Tongue (tissue), 3 donors: ENCODE measurements at places on chromosomes 1 and 21.

DNA sequence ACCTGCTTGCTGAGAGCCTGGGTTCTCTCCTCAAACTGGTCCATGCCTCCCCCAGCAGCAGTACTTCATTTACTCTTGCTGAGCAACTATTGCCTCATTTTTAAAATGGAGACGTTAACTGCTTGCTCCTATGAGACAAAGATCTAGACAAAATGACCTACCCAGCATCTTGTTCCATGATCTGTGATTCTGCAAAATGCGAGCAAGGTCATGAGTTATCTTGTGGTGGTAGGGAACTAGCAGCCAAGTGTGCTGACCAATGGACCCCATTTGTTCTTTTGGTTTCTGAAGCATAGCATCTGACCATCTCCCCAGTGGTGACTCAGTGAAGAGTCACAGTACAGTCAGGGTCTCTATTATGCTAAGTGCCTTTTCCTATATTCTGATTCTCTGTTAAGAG is 40.4 kb downstream of the TBX15 start:
- no peak for DNase-seq

DNA sequence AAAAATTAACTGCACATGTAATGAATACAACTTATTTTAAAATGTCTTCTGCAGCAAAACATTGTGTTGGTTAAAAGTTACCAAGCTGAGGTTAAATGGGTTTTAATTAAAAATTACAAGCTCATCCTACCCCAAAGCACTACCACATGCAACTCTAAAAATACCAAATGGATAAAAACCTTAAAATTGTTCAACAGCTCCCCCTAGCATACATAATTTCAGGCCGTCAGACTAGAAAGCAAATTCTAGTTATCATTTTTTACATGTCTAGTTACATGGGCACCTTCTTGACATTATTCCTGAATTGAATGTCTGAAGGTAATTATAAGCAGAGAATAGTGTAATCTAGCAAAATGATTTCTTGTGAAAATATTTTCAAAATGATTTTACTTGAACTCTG is 176.5 kb downstream of the C1orf21 start:
- peak; percentile 71 for DNase-seq

GRCh38 chr1:19557609-19558051 is 72.3 kb upstream of the CAPZB start:
- no peak for DNase-seq

DNA sequence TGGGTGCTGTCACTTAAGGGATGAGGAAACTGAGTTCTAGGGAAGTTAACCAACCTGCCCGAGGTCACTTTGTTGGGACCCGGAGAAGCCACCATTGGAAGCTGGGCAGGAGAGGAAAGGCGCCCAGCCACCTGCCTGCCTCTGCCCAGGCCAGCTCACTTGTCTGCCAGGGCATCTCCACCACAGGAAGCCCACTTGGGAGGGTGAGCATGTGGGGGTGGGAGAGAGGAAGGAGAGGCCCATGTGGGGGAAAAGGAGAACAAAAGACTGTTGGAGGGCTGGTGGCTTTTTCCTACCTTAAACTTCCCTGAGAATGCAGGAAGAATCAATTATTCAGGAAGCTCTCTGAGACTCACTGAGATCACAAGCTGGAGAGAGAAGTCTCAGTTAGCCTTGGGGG is 43.8 kb upstream of the SELENON start:
- DNase-seq, result no peak

GRCh38 chr1:173043253-173043652 is 7.5 kb downstream of the TNFSF18 start:
- DNase-seq, result no peak

DNA sequence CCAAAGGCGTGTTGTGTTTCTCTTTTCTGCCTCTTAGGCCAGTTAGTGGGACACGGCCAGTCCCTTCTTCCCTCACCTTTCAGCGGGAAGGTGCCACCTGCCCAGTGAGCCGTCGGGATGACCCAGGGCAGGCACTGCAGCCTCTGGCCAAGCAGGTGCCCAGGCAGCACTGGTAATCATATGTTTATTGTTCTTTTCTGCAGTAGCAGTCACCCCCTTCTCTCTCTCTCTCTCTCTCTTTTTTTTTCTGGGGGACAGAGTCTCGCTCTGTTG is 38.2 kb downstream of the CRYAA start:
- DNase-seq, result no peak

DNA sequence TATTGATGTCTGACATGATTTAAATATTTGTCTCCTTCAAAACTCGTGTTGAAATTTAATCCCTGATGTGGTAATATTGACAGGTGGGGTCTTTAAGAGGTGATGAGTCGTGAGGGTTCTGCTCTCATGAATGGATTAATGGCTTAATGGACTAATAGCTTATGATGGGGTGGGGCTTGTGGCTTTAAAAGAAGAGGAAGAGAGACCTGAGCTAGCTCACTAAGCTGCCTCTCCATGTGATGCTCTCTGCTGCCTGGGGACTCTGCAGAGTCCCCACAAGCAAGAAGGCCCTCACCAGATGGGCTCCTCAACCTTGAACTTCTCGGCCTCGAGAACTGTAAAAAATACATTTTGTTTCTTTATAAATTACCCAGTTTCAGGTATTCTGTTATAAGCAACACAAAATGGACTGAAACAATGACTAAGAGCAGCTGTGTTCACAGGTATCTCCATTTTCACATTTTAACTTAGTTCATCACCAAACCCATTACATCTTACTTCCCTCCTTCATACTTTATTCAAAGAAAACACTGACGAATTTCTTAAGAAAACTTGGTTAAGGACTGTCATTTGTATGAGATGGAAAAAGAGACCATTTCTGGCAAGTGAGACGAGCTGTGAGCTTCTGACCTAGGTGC is 12.1 kb upstream of the AIM2 start:
- no peak for DNase-seq

DNA sequence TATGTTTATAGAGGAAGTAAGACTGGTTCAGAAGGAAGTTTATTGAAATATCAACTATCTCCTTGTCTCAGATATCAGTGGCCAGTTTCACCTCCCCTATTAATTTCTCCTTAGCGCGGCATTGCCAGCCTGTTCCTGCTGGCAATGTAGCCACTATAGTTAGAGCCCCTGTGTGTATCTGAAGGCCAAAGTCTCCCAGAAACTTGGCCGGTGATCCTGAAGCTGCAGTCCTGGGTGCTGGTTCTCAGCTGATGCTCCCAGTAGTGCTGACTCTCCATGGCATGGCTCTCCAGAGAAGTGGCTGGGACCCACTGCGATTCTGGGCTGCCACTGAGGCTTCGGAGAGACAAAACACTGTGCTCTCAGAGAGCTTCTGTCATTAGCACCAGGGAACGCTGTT is 59.9 kb downstream of the TNN start:
- DNase-seq, result no peak

DNA sequence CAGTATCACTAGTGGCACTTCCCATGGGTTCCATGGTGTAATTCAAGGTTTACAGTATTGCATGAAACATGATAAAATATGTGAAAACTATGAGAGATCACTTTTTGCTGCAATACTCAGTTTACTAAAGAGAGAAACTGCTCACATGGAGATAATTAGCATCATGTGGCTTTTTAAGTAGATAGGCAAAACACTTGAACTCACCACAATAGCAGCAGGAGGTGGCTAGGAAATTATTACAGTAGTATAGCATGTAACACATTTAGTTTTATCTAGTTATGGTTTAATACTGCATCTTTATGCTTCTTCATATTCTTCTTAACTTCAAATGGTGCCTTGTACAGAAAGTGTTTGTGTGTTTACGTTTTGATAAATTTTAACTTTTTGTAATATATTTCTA is 698.5 kb upstream of the BRINP3 start:
- no peak for DNase-seq

DNA sequence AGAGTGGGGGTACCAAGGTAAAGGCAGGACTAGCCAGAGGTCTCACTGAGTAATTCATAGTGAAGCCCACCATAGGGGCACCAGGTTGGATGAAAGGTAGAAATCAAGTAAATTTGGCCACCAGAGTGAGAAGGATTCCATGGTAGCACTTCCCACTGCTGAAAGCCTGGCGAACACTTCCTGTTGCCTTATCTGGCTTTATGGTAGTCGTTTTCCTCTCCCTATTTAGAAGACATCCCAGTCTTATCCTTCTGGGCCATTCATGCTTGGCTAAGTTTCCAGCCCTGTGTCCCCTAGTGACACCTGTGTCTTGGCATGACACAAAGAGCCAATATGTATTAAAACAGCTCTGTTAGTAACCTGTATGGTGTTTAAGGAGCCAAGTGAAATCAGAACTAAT is 74.3 kb upstream of the SIPA1L2 start:
- no peak for DNase-seq

GRCh38 chr1:3174487-3175247 is 105.7 kb downstream of the PRDM16 start:
- peak; percentile 63 for DNase-seq

DNA sequence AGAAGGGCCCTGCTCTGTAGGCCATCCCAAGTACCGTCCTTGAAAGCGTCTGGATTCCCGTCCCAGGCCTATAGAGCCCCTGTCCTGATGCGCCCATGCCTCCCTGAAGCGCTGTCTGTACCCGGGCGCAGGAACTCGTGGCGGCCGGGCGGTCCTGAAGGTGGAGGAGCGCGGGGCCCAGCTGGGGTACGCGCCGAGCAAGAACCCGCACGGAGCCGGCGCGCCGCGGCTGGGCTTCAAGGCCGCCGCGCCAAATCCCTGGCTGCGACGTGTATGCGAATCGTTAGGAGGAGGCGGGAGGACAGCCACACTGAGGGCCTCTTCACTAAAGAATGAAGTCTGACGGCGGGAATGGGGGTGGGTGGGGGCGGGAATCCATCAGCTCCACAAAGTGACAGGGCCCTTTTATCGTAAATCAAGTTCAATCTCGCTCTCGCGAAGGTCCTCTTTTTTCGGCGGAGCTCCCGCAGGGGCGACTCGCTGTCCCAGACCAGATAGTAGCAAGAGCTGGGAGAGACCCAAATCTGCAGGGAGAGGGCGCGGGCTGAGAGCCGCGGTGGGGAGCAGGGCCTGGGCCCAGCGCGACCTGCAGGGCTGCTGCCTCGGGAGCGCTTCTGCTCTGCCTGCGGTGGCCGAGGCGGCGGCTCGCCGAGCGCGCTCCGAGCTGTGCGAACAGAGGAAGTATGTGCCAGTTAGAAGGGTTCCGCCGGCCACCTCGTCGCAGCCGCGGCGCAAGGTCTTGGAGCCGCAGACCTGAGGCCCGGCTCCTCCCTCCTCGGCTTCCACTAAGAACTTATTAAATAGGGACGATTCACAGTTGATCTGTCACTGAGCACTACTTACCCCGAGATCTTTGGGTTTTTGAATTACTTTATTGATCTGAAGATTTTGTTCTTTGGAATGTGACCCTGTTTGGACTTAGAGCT is 10.4 kb downstream of the BARHL2 start:
- DNase-seq, result peak; percentile 27

DNA sequence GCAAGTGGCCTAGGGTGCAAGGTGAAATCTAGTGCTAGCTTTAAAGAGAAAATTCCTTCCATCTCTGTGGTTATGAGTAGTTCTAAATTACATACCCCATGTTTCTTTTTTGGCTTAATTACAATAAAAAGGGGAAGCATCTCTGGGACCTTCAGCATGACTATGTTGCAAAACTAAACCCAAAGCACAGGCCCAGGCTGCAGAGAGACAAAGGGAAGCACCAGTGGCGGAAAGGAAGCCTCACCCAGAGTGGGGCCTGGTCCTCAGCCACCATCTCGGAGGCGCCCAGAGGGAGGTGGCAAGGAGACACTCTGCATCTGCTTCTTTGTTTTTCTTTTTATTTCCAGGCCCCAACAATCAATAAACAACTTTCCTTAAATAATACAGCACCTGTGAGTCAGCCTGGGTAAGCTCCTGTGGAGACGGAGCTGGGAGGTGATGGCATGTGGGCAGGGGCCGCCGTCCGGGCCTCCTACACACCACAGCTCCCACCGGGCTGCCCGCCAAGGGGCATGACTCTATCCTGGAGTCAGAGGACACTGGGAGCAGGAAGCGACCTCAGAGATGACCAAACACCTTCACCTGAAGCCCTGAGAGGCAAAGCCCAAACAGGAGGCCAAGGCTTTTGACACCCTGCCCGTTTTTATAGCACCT is 21.7 kb downstream of the ITPKB start:
- DNase-seq, result no peak

DNA sequence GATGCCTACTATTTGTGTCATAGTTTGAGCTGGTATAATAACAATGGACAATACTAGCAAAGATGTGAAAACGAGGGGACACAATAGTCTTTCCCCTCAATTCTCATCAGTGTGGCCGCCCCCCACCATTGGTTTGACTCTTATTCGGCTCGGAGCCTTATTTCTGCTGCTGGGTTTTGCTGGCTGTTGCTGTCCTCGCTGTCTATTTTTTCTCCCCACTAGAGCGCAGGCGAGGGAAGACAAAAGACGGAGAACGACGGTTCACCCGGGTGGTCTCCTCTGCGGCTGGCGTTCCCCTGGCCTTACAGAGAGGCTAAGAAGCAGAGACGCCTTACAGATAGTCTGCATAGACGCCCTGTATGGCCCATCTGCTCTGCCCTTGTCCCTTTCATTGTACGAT is 19.4 kb downstream of the CLIC6 start:
- no peak for DNase-seq

DNA sequence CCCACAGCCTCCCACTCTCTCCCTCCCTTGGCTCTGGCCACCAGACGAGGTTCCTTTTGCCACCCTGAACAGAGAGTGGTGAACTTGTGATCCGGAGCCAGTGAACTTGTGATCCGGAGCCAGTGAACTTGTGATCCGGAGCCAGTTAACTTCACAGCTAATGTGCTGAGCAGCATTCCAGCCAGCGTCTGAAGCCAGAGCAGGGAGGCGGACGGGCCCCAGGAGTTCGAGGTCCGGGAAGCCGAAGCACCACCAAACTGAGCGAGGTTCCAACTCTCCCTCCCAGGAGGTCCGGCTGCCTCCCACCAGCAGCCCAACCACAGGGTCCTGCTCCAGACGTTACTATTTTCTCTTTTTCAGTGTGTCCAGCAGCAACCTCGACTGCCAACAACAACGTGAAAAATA is 85.8 kb downstream of the SYF2 start:
- no peak for DNase-seq

DNA sequence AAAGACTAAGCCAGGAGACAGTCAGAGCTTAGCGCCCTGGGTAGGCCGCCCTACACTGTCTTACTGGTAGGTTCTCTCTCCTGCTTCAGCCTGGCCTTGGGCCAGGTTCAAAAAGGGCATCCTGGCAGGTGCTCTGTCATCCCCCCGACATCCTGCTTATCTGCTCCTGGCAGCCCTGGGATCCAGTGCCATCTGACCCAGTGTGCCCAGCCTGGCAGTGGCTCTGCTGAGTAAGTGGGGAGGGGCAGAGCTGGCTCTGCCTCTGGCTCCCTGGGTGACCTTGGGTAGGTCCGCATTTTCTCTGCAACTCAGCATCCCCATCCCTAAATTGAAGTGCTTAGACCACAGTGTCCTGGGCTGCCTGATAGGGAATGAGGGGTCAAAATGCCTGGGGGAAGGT is 549.9 kb downstream of the PTPRU start:
- no peak for DNase-seq

GRCh38 chr1:41241354-41241748 is 755 bp downstream of the SCMH1 start:
- peak; percentile 54 for DNase-seq

GRCh38 chr1:60848583-60849188 is 233.7 kb upstream of the NFIA start:
- no peak for DNase-seq

DNA sequence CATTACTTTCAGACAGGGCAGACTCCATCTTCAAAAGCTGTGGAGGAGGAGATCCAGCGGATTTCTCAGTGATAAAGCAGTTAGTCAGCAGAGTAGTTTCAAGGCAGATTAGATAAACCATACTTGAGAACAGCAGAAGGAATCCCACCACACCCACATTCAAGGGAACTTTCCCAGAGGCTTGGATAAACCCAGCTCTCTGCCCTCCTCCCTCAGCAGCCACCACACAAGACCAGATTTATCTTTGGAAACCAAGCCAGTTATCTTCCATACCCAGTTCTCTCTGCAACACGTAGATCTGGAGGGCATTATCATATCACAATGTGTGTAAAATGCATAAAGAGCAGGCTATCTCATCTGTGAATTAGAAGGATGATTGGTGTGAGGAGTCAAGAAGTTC is 40.2 kb downstream of the GFI1 start:
- DNase-seq, result no peak
